ENCODE measurements at places on chromosomes 4 and X.

DNA sequence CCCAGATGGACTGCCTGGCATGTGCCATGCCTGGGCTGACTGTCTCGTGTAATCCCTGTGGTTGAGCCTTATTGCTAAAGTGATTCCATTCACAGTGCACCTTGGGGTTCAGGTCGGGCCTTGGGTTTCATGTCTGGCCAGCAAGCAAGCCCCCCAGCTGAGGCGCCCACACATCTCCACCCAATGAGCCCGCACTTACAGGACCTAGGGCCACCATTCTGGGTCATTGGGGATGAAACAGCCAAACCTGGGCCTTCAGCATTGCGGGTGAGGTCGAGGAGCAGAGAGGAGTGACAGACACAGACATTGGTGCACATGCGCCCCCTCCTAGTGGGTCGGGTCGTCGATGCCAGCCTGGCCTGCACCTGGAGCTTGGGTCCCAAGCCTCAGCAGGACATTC is 21.3 kb upstream of the WFS1 start:
- no peak for DNase-seq

DNA sequence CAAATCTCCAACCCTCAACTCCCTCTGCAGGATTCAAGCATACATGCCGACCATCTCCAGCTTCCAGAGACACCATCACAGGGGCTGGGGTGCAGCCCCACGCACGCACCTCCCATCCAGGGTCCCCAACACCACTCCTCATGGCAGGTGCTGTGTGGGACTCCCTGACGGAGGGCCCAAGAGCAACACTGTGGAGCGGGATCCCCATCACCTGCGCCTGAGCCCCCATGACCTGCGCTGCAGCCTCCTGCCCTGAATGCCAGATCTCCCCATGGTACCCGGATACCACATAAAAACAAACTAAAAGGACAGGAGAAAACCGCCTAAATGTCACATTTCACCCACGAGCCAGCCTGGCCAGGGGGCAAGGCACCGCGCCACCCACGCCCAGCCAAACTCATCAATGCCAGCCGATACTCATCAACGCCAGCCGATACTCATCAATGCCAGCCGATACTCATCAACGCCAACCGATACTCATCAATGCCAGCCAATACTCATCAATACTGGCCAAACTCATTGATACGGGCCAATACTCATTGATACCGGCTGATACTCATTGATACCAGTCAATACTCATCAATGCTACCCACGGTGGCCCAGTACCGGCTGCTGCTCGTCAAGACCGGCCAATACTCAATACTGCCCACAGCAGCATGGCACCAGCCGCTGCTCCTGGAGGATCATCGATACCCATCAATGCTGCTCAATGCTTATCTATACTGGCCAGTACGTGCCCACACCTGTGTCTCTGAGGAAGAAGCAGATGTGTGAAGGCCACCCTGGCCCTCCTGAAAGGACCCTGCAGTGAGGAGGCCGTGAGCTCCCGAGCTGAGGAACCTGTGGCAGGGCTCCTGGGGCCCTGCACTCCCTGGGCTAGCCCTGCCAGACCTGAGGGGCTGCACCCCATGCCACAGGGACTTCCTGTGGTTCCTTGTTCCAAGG is 6.2 kb downstream of the CTBP1 start:
- DNase-seq, result no peak

DNA sequence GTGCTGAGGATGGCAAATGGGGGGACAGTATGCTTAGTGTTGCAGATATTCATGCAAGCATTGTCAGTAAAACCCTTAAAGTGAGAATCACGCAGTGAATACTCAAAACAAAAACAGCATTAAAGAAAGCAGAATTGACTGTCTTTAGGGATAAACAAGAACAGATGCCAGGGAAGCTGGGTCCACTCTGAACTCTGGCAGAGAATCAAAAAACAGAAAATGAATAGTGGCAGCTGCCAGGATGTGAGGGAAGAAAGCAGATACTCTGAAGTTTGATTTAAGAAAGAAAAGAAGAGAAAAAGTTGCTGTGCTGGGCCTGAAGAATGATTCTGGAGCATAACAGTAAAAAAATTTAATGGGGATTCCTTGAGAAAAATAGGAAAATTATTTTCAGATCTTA is 131.5 kb downstream of the GABRA2 start:
- no peak for DNase-seq

DNA sequence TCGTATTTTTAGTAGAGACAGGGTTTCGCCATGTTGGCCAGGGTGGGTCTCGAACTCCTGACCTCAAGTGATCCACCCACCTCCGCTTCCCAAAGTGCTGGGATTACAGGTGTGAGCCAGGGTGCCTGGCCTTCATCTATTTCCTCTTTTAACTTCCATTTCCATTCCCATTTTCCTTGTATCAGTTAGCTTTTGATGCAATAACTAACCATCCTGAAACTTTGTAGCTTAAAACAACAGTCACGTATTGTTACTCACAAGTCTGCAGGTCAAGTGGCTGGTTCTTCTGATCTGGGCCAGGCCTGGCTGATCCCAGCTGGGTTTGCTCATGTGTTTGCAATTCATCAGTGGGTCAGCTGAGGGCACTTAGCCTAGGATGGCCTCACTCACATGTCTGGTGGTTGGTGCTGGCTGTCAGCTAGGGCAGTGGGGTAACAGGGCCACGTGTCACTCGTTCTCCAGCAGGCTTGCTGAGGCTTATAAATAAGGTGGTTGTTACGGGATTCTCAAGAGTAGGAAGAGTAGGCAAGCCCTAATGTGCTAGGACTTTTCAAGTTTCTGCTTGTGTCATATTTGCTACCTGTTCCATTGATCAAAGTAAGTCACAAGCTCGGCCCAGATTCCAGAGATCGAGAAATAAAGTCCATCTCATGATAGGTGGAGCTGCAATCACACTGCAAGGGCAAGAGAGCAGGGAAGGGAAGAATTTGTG is 88.2 kb downstream of the SOWAHB start:
- no peak for DNase-seq

- no peak for DNase-seq
Measured at GRCh38 chr4:119310826-119311225, 11.1 kb downstream of the FABP2 start.

GRCh38 chr4:87649980-87650379 is at the start of gene DMP1:
Gene DMP1 (plus strand): TSS chr4:87650280. CDS start chr4:87656493, 6,213 bp downstream.
- DNase-seq, result no peak

- DNase-seq, result no peak
Measured at GRCh38 chr4:156620786-156621185, 350.8 kb downstream of the PDGFC start.

- DNase-seq, result no peak
Measured at GRCh38 chrX:19389227-19389845, 45.6 kb downstream of the PDHA1 start.

- DNase-seq, result no peak
Measured at GRCh38 chr4:168891086-168891485, 119.0 kb downstream of the CBR4 start.

DNA sequence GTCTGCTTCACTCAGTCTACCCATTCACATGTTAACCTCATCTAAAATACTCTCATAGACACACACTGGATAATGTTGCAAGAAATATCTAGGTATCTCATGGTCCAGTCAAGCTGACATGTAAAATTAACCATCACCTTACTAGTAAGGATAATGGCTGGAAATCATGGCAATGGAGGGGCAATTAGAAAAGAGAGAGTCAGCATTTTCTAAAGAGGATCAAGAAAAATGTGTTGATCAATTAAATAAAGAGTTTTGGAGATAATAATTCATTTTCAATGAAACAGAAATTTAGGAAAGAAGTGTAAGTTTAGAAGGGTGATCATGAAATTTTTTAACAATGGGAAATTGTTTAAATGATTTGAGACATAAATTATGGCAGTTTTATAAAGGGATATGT is 1914.1 kb upstream of the IGFBP7 start:
- DNase-seq, result no peak

- no peak for DNase-seq
Measured at GRCh38 chr4:139783741-139784484, 118.3 kb downstream of the MGST2 start.

- no peak for DNase-seq
Measured at GRCh38 chr4:180059216-180059881, 2183.9 kb upstream of the TENM3 start.

DNA sequence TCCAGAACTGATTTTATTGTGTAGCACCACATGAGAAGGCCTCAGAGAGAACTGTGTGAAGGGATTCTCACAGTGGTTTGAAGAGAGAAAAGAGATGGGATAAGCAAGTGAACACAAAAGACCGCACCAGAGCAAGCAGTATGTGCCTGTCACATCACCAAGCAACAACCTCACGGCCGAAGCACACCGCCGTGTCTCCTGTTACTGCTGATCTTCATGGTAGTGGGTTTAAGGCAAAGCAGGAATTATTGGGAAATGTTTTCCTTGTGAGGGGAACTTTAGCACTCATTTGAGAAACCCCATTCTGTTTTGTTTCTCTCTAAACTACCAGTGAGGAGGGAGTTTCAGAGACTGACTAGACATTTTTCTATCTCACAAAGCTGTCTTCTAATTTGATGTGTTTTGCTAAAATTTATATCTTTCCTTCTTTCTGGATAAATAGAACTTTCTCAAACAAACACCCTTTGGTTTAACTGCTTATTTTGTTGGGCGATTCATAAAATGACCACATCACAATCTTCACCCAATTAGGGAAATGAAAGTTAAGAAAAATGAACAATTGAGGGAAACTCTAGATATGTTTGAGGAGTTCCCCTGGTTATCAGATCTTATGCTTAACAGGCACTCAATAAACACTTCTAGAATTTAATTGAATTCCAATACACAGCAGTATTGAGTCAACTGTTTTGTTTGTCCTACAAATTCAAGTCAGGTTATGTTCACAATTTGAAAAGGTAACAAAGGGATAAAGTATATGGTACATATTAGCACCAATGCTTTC is 16.5 kb downstream of the SH3KBP1 start:
- DNase-seq, result no peak

DNA sequence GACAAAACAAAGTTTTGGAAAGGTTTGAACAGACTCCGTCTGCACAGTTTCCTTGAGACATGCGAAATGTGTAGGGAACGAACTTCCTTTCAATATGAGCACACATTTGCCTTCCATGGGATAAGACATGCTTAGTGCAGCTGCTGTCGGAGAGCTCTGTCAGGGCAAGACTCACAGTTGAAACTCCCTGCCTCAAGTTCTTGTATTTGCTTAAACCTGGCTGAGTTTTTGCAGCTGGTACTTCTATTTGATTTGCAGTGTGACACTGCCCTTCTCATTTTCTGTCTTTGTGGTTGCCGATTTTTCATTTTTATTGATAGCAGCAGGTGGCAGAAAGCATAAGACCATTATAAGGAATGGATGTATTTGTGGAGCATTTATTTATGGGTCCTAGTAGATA is 18.2 kb upstream of the RHOH start:
- DNase-seq, result no peak

GRCh38 chrX:129726307-129727111 is 12.3 kb upstream of the XPNPEP2 start:
- DNase-seq, result peak; percentile 31

DNA sequence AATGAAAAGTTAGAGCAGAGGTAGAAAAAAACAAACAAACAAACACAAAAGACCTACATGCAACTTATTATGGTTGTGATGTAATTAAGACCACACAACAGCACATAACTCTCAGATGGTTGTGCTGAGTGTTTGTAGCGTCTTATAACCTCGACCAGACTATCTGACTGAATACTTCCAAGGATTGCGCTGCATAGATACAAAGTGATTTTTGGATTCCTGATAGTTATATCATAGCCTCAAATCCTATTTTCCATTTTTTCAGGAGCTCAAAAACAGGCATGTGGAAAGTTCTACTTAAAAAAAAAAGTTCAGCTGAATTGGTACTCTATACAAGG is 236.1 kb downstream of the SPRY1 start:
- DNase-seq, result no peak

DNA sequence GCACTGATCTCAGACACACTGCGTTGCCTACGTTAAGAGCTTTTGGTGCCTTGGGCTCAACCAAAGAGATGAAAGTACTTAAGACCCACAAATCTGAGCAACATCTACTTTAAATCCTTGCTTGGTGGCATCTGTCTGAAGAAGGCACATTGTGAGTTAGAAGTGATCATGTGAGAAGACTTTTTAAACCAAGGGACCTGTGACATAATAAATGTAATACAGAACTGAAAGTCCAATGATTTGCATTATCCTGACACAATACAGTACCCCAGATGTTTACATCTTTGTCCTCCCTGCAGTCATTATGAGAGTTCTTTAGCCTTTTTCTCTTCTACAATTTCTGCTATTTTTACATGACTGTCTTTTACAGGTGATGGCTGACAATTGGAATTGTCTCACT is 96.7 kb upstream of the FTHL17 start:
- DNase-seq, result no peak

DNA sequence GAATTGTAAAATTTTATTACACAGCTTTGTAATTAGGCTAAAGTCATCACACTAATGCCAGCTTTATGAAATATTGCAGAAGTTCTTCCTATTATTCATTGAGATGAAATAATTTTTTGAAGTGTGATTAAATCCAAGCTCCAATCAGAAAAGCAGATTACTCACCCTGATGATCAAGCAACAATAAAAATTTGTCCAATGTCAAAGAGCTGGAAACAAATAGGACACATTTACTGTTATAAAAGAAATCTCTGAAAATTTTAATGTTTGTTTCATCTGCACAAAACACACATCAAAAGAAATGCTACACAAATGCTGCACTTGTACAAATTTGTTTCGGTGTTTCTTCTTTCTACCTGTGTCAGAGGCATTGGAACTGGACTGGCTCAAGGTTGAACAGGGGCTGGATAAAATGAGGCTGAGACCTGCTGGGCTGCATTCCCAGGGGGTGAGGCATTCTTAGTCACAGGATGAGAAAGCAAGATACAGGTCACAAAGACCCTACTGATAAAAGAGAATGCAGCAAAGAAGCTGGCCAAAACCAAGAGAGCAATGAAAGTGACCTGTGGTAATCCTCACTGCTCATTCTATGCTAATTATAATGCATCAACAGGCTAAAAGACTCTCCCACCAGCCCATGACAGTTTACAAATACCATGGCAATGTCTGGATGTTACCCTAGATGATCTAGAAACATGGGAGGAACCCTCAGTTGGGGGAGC is 78.3 kb downstream of the GASK1B start:
- DNase-seq, result no peak
